ENCODE measurements at places on chromosomes 12 and 14.

DNA sequence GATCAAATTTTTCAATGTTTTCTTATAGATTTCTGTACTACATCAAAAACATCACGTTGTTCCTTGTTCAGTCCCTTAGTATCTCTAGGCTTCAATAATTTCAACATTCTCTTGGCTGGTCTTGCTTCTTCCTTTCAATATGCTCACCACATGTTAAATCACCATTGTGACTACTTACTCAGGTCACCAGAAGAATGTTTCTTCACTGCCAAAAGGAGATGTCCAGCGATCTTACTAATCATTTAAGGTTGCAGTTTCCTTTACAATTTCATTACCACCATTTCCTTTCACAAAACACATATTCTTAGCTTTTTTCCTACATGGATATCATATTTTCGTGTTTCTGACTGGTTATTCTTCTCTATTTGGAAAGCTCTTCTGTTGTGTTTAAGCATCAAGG, 363.8 kb downstream of the NAV3 start:
- DNase-seq, result no peak

- no peak for DNase-seq
Observed at GRCh38 chr14:34833549-34834523, 41.3 kb downstream of the BAZ1A start.

GRCh38 chr12:49832836-49833421, 4.7 kb upstream of the NCKAP5L start:
- no peak for DNase-seq

DNA sequence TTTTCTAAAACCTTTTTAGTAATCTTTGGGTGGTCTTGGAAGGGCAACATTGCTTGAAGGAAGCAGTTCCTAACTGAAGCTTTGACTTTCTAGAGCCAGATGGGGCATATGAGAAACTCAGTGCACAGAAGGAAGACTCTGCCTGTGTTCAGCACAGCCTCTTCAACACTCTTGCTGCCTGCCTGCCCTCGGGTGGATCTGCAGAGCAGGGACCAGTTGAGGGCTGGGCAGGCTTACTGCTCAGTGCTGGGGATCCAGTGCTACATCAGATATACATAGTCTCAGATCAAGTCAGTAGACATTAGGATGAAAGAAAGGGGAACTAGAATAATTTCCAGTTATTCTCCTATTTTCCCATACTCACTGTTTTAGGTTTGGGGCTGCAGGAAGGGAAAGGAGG, 29.5 kb upstream of the TMX1 start:
- no peak for DNase-seq

- no peak for DNase-seq
Observed at GRCh38 chr12:41467591-41468325, 279.6 kb downstream of the PDZRN4 start.

DNA sequence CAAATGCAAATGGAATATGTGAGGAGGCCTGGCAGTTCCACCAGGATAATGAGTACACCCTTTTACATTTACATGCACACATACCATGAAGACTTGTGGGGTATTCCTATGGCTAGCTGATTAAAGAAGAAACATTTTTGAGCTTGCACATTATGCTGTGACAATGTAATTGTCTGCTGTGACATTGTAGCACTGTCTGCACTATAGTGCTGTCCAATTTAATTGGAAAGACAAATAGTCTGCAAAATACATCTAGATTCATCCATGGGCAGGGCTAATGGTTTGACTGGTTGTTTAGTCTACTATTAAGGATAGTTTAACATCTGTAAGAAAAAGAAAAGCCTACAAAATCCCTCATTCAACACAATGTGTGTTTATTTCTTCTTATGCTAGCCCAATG, 1005.6 kb upstream of the LRFN5 start:
- no peak for DNase-seq

GRCh38 chr14:51053157-51053556, 41.7 kb downstream of the TRIM9 start:
- DNase-seq, result no peak

DNA sequence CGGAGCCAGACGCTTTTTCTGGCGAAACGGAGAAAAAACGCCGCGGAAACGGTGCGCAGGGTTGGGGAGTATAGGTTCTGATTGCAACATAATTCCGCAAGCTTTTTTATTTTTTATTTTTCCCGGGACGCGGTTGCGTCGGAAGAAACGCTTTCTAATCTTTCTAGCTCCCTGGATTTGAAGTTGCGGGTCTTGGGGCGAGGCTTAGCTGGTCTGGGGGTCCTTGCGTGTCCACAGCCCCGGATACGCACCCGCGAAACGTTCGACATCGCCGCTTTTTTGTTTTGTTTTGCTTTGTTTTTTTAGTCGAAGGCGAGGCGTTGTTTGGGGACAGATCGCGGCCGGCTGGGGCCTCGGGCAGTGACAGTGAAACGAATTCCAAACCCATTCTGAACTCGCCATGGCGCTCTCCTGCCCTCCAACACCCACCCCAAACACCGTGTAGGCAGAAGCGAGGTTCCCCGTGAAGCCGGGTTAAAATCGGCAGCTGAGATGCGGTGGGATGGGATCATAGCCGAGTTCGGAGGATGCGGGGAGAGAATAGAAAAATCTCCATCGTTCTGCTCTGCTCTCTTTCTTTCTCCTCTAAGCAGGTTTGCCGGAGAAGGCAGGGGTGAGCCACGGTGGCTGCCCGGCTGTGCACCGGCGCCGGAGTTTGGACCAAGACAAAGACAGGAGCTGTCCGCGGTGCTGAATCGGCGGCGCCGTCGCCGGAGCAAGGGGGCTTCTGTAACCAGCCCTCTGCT, 8.1 kb upstream of the LHX5 start:
- no peak for DNase-seq

DNA sequence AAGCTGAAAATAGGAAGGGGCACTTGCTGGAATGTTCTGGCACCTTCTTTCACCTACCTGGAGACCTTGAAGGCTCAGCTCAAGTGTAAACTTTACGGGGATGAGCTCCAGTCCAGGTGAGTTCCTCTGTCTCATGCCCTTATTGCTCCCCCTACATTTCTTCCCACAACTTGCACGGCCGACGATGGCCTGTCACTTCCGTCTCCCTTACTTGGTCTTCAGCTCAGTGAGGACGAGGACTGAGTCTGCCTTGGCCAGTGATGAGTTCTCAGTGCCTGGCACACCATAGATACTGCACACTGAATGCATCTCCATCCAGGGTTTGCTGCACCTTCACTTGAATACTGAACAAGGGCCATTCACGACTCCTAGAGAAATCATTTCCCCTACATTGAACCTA, 21.4 kb downstream of the ADGRD1 start:
- DNase-seq, result no peak

GRCh38 chr14:99200654-99201005, 71.4 kb downstream of the BCL11B start:
- DNase-seq, result no peak

DNA sequence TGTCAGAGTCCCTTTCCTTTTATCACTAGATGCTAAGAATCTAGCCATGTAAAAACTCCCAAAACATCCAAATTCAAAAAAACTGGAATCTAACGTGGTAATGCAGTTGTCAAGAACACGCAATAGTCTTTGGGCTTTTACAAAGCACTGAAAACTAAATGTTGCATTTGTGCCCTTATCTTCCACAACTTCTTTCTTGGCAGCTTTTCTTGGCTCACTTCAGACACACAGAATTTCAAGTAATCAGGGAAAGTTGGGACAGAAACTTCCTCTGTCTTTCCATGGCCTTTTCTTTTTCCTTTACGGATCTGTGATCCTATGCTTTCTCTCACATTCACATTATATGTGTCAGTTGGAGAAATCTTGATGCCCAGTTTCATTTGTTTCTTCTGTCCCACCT, 136.0 kb downstream of the CRADD start:
- no peak for DNase-seq

- DNase-seq, result no peak
Observed at GRCh38 chr14:100542619-100543205, 44.5 kb downstream of the BEGAIN start.

DNA sequence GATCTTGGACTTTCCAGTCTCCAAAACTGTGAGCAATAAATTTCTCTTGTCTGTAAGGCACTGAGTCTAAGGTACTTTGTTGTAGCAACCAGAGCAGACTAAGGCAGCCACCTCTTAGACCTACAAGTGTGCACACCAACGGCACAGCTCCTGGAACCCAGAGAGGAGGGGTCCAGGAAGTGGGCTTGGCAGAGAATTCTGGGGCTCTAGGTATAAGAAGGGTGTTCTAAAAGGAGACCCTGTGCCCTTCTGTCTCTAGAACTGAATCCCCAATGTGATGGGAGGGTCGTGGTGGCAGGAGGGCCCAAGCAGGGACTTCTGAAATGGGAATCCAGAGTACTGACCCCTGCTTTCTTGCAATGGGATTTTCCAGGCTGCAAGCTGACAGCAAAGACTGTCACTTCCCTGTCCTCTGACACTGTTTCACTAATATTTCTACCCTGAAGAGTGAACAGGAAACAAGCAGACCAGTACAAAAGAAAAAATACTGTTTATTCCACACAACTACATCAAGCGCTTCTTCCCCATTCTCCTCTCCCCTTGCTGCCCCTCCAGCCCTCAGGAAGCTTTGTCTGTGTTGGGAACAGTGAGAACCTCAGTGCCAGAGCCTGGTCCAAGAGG, 13.6 kb upstream of the TFCP2 start:
- DNase-seq, result no peak

DNA sequence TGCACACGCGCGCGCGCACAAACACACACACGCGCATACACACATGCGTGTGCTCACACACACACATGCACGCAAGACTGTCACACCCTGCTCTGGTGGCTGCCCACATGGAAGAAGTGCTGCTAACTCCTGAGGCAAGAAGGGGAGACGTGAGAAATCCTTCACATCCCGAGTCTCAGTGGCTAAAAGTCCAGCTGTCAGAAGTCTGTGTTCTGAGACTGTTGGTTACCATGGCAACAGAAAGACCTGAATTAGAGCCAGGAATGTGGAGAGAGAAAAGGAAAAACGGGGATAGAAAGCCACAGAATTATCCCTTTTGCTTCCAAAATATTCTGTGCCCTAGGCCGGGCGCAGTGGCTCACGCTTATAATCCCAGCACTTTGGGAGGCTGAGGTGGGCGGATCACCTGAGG, 71.2 kb downstream of the PPFIBP1 start:
- no peak for DNase-seq

- no peak for DNase-seq
Observed at GRCh38 chr12:12714276-12715021, 2.7 kb upstream of the CDKN1B start.

- DNase-seq, result no peak
Observed at GRCh38 chr14:44477953-44478352, 29.1 kb downstream of the FSCB start.

DNA sequence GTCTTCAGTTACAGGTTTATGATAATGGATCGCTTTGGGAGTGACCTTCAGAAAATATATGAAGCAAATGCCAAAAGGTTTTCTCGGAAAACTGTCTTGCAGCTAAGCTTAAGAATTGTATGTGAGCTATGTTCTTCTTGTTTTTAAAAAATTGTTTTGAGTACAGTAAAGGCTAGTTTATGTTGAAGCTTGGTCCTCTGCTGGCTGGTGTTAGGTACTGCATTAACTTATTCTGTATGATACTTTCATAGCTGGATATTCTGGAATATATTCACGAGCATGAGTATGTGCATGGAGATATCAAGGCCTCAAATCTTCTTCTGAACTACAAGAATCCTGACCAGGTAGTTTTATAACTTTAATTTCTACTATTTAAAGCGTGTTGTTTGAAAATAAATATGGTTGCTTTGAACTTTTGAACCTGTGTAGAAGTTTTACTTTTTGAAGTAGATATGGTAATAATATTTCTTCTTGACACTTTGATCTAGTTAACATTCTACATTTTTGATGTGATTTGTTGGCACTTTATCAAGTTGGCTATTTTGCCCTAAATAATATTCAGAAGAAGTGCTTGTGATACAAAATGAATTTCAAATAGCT, 55.7 kb downstream of the VRK1 start:
- DNase-seq, result no peak

DNA sequence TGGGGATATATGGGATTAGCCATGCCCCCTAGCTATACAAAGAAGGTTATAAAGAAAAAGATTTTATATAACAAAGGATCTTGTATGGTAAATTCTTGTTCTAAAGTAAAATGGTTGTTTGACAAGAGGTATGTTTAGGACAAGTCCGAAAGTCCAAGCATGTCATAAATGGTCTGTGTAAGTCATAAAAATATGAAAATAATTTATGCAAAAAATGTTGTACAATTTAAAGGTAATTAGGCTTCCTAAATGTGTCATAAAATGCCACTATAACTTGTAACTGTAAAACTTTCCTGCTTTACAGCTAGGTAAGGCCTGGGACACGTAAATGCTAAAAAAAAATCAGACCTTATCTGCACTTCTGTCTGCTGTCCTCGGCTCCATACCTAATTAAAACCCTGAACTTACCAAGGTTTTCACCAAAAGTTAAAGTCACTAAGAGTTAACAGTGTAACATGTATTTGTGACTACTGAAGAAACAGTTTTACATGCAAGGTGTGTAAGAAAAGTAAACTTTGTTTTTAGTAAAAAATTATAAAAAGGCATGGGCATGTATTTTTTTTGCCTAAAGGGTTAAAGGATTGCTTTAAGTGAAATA, 110.0 kb upstream of the RESF1 start:
- DNase-seq, result no peak

DNA sequence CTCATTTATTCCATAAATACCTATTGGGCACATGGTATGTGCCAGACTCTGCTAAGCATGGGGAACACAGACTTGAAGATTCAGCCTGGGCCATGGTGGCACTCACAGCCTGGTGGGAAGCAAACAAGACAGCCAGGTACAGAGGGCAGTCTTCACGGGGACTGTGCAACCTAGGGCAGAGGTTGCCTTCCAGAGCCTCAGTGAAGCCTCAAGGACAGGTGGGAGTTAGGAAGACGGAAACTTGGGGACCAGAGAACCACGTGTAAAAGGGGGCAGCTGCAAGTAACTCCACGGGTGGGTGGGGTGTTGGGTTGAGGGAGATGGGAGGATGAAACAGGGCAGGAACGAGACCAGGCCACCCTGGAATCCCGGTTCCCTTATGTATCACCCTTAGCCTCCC, 980 bp upstream of the LTBR start:
- no peak for DNase-seq

DNA sequence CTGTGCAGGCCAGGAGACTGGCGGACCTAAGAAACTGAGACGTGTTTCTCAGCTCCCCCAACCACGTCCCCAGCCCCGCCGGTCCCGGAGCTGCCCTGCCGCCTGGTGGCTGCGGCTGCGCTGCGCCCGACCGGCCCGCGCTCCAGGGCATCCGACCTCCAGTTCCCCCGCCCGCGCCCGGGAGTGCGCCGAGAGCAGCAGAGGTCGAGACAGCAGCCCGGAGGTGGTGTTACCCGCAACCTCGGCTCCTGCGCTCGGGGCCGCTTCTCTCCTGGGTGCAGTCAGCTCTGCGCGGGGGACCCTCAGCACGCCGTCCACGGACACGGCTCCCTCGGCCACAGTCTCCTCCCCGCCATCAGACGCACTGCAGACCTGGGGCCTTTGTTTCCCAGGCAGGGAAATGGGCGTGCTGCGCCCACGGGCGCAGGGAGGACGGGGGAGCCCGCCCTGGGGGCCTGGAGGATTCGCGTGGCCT, 21.6 kb upstream of the GPR132 start:
- DNase-seq, result peak; percentile 58

DNA sequence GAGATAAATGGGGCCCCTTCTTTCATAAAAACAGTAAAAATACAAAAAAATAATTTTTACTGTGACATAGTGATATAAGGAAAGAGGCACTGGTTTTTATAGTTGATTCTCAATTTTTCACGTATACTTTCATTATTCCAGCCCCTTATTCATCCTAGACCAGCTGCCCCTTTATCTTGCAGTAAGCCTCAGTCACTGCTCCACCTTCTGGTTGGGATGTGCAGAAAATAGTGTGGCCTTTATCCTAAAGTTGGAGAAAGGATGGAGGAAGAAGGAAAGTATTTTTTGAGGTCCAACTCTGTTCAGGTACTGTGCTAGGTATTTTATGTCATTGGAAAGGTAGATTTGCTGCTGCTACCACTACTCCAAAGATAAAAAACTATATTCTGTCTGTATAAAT, 172.7 kb downstream of the ANO6 start:
- DNase-seq, result no peak

Measured in stimulated activated CD4-positive, alpha-beta T cell treated with anti-CD3 and anti-CD28 coated beads, Interleukin-1b, Interleukin-23, amount 100 ng/mL, for 1 hour (primary cell).